ENCODE measurements at places on chromosomes 1 and 21.

- no peak for DNase-seq
These were observed 18.0 kb downstream of the INSRR start for GRCh38 chr1:156840898-156841279.

DNA sequence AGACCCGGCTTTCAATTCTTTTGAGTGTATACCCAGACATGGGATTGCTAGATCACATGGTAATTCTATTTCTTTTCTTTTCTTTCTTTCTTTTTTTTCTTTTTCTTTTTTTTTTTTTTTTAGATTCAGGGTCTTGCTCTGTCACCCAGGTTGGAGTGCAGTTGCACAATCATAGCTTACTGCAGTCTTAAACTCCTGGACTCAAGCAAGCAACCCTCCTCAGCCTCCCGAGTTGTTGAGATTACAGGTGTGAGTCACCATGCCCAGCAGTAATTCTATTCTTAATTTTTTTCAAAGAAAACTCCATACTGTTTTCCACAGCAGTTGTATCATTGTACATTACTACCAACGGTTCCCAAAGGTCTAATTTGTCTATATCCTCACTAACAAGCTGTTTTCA lies 13.5 kb upstream of the RNF186 start:
- no peak for DNase-seq

GRCh38 chr1:178566187-178566586 lies 53.3 kb downstream of the TEX35 start:
- no peak for DNase-seq

DNA sequence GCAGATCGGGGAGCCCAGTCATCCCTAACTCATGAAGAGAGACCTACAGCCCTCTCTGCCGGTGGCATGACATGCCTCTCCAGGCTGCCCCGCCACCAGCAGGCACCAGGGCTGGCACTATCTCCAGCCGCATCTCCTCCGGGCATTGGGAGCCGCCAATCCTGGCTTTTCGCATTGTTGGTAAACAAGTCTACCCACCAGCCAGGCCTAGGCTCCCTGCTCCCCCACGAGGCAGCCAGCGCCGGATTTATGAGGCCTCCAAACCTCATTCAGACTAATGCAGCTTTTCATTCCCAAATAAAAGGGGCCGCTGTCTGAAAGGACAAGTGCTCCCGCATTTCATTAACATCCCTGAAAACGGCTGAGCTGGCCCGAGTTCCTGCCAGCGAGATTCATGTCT lies 3.4 kb upstream of the GRIK3 start:
- DNase-seq: no peak

GRCh38 chr1:179440971-179441370 lies 75.2 kb downstream of the AXDND1 start:
- DNase-seq: no peak
